ENCODE measurements at places on chromosomes 7 and 10. TPM values are rescaled to one million over a fixed set of nuclear protein-coding genes. Genes with fewer than 3 reads are reported as not detected.
A peak's percentile ranks its signal among the peaks of the same experiment; 100 is the strongest.

The TMEM176B gene
- not detected for total RNA-seq

The COBL gene
- total RNA-seq = 0.78 TPM

The ABCC2 gene
- total RNA-seq = 0.92 TPM

The UNCX gene
- total RNA-seq = not detected

The PLPP4 gene
- 0.31 TPM for total RNA-seq

The FAM25G gene
- not detected for total RNA-seq

The NKX2-3 gene
- not detected for total RNA-seq

The CBLL1 gene
- total RNA-seq = 27.5 TPM

The GNAT3 gene
- total RNA-seq = not detected

The PIK3CG gene
- not detected for total RNA-seq

The GRID2IP gene
- total RNA-seq = 0.14 TPM

DNA sequence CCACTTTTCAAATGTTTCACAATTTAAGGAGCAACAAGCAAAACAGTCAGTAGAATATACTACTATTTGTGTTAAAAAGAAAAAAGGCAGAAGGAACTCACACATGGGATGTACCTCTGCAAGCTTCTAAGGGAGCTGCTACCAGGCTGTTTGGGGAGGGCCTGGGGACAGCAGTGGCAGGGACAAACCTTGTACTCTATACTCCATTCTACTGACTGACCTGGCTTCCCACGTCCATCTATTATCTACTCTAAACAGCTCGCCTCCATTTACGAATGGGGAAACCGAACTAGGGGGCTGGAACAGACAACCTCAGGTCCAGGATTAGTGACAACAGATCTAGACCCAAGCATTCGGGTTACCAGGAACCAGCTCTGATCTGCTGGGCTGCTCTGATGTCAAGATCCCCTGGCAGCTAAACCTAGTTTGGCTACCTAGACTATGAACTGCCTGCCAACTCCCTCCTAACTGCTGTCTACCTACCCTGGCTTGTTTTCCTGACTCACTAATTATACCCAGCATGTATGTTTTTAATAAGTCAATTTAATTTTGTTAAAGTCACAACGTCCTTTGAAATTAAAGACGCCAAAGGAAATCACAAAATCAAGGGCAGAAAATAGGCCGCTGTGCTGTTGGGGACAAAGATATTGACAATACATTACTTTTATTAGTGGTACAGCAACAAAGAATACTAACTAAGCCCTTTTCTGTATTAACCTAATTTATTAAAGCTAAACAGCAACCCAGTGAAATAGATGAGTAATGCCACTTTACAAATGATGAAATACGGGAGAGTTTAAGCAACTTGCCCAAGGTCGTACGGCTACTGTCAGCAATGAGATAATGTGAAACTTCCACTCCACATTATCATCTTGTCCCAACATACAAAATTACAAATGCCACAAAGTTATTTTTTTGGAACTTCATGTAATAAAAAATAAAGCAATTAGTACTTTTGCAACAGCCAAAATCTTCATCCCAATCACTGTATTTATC lies 5.3 kb downstream of the PSAP start:
- no peak for DNase-seq

DNA sequence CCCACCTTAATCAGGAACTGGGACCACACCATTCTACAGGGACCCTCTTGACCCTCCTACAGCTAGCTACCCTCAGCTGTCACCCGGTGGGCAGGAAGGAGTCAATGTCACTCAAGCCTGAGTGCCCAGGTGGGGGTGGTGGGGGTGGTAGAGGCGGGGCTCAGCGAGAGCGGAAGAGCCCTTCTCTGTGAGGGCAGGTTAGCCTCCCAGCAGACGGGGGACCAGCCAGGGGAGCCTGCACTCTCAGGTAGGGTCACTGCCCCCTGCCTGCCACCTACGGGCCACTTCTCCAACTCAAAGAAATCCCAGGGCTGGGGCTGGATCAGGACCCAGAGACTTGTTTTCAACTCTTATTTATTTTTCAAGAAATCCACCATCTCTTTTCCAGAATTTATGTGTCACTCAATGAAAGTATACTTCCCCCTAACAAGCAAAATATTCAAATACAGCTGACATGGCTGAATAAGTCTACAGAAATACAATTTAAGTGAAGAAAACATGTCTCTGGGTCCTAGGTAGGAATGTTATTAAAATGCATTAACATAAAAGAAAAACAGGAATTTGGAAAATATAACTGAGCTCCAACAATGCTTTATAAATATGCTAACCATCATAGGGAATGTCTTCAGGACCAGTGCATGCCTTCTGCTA lies 63.4 kb upstream of the DDC start:
- DNase-seq = no peak

DNA sequence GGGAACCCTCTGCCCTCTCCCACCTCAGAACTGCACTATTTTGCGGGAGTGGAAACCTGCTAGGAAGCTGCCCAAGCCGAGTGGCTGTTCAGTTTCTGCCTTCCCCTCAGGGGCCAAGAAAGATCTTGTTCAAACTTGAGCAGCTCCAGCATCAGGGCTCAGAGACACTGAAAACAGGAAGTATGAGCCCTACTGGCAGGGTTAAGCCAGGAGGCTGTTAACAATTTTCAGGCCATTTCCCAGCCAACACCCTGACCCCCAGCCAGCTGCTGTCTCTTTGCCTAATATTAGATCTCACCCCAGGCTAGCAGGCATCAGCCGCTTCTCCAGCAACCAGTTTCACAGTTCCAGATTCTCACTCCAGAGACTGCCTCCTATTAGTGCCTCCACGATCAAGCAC lies 9.2 kb downstream of the PLAU start:
- peak; percentile 87 for DNase-seq

- no peak for DNase-seq
Measured at GRCh38 chr10:114402871-114403540, 1.3 kb downstream of the AFAP1L2 start.

DNA sequence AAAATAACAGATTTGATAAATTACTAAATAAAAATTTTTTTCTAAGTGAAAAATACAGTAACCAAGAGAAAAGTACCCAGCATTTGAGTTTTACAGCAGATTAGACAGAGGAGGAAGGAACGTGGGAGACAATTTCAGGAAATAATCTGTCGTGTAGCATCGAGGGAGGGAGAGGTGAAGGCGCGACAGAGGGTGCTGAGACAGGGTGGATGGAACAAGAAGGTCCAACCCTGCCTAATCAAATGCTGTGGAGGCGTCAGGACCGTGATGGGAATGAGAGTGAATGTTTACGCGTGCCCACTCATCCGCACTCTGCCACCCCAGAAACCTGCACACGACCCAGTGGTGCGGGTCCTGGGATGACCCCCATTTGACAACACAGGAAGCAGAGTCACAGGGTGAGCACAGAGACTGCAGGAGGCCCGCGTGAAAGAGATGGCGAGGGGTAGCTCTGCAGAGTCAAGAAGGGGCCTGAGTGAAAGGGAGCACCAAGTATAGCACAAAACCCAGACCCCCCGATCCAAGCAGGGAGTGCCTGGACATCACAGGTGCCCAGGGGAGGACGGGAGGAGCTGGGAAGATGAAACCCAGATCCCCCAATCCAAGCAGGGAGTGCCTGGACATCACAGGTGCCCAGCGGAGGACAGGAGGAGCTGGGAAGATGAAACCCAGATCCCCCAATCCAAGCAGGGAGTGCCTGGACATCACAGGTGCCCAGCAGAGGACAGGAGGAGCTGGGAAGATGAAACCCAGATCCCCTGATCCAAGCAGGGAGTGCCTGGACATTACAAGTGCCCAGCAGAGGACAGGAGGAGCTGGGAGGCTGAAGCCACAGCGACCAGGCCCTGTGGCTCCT lies 558.9 kb downstream of the DNAJB6 start:
- no peak for DNase-seq

GRCh38 chr10:4692206-4692605 lies 133.8 kb upstream of the AKR1E2 start:
- no peak for DNase-seq

DNA sequence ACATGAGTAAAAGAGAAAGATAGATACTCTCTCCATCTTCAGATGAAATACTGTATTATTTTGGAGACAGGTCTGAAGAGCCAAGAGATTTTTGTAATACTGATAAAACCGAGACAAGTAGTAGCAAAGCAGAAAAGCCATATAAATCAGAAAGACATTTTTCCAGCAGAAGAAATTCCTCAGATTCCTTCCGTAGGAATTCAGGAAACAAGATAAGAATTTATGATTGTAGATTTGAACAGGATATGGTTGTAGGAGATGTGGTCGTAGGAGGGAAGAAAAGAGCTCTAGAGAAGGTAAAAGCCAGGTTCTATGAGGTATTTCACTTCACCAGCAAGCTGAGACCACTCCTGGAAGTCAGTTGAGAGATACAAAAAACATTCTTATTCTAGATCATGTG lies 17.6 kb upstream of the AASS start:
- DNase-seq = no peak

- DNase-seq = no peak
Measured at GRCh38 chr10:29205787-29206186, 83.1 kb upstream of the LYZL1 start.

DNA sequence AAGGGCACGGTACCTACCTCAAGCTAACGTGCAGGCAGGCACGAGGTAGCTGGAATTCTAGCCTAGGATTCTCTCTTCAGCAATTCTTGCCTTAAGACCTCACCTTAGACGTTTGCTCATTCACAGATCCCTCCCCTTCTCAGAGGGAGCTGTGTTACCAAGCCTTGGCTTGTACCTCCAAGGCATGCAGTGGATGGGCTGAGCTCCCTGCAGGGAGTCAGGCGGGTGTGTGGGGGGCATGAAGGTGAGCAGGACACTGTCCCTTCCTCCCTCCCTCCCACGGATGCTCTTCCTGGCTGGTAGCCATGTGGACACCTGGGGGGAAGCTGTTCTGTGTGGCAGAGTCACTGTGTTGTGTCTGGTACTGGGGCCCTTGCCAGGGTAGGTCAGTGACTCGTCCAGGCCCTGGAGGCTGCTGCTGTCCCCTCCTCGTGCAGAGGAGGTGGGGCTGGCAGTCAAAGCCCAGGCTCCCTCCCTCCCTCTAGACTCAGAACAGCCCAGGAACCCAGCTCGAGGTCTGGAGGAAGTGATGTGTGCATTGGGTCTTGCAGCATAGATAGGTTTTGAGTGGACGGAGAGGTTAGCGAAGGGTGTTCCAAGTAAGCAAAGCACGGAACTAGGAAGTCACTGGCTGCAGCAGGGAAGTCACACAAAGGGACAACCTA lies 222.2 kb upstream of the SH2B2 start:
- peak; percentile 75 for DNase-seq

- peak; percentile 34 for DNase-seq
Measured at GRCh38 chr7:28411876-28412662, at the start of gene CREB5. Gene CREB5, plus strand, starts transcription at chr7:28412518. Its CDS starts 397 bp downstream, at chr7:28412915.

DNA sequence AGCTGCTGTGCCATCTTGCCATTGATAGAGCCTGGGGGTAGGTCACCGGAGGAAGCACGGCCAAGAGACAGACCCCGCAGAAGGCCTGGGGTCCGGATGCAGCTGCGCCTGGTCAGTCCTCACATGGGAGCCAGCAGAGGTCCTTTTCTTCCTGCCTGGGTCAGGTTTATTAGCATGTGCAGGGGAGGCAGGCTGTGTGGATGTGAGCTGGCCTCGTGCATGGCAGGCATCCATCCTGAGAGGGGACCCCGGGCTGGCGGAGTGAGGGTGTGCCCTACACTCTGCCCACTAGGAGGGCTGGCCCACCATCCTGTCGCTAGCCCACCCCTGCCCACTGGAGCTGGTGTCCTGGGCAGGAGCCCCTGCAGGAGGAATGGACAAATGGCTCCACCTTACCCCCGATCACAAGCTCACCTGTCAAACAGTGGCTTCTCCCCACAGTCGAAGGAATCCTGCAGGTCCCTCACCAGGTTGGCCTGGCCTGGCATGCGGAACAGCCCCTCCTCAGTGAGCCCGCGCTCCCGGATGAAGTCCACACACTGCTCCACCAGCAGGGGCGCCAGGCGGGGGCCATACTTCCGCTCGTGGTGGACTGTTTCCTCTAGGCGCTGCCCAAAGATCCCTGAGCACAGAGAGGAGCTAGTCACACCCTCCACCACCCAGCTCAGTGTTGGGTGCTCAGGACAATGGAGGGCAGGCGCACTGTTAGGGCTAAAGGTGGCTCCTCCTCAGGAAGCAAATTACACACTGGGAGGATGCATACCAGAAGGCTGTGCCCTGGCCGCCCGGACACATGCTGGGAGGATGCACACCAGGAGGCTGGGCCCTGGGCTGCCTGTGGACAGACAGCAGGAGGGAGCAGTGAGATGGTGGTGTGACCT lies 145.4 kb downstream of the ARHGAP22 start:
- DNase-seq = no peak

DNA sequence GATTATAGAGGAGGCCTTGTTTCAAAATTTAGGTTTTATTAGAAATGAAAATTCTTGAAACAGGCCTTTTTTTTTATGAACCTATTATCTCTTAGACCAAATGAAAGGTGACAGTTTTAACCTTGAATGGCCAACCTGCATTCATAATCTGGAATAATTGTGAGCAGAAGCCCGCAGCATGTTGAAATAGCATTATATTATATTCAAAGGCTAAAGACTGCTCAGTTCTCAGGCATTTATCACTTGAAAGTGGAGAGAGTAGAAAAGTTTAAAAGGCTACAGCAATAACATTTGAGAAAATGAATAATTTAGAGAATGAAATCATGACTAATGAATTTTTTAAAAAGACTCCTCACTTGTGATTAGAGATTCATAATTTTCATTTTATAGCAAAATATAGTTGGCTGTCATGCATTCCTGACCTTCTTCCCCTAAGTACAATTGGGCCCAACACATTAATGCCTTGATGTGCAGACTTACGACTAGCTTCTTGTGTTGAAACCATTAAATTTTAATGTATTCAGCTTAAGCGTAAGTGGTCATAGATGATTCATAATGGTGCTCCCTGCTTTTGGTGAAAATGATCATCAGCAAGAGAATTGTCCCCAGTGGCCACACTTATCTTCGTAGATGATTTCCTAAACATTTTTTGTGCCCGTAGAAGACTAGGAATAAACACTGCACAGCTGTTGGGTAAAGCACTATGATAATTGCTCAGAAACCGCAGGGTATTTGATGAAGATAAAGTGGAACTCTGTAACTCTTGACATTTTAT lies 346.6 kb upstream of the BMPER start:
- no peak for DNase-seq

DNA sequence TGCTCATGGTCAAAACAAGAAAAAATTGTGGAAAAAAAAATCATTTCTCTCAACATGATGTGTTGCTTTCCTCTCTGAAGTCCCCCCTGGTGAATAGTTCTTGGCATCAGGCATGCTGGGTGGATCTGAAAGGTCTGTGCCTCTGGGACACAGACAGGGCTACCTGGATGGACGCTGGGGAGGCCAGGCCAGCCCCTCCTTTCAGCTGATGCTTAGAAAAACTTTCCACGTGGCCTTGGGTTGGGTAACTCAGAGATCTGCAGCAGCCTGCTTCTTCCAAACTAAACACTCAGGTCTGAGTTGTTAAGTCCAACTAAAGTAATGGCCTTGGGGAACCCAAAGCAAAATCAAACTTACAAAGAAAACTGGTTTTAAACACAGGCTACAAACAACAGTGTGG lies 113.0 kb downstream of the CCDC3 start:
- DNase-seq = no peak

DNA sequence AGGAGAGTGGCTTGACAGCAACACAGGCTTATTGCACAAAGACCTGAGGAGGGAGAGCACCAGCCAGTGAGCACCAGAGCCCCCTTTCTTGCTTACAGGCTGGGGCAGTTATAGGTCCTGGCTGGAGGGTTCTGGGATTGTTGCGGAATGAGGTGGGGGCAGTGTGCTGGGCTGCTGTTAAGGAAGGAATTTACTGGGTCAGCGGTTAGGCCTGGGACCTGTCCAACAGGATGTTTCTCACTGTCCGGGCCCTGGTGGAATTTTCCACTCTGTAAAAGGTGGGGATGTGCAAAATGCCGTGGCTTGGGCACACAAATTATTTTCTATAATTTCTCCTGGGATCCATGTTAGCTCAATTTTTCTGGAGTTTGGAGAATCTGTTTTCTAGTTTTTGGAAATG lies 757.3 kb downstream of the TYW1 start:
- DNase-seq = no peak

GRCh38 chr7:129778770-129779601 lies 167.5 kb downstream of the NRF1 start:
- no peak for DNase-seq
